Naive thymus-derived CD8-positive, alpha-beta T cell (primary cell): ENCODE measurements at places on chromosomes 13 and 19. TPM values are rescaled to one million over a fixed set of nuclear protein-coding genes. Genes with fewer than 3 reads are reported as not detected.

Gene C19orf25
- total RNA-seq = 58.3 TPM

Gene LRRC63
- total RNA-seq = 0.62 TPM

DNA sequence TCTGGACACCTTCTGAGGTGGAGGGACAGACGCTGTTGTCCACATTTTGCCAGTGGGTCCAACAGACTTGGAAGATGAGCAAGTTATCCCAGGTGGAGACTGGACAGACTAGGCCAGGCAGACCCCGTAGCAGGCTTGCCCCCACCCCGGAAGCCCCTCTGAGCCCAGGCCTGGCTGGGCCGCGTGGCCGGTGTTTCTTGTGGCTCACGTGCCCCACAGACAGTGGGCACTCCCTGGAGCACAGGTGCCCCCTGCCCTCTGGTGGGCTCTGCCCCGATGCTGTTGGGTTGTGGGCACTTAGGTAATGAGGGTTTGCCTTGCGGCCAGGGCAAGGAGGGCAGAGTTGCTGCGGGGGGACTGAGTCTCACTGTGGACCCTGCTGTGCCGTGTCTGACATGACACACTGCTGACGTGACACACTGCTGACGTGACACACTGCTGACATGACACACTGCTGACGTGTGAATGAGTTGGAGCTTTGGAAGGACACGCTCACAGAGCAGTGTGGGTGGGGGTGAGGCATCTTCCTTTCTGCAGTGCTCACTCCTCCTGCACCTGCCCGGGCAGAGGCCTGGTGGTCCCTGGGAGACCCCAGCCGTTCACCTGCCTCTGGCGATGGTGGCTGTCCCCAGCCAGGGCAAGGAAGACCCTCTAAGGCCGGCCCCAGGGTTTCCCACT is 25.1 kb downstream of the DOT1L start:
- no peak for DNase-seq

Gene FGF22
- total RNA-seq = 2.4 TPM

Gene ZIM2
- total RNA-seq = not detected

DNA sequence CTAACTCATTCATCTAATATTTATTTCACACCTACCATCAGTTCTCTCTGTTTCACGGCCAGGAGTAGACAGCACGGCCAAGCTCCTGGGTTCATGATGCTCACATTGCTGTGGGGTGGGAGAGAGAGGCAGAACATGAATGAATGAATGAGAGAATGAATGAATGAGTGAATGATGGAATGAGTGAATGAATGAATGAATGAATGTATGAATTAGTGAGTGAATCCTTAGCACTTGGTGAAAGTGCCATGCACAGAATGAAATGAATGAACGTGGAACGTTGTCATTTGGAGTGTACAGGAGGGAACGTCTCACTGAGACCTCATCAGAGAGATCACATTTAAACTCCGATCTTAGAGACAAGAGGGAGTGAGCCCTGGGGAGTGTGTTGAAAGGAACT is 11.9 kb upstream of the KIR2DL4 start:
- no peak for DNase-seq

GRCh38 chr19:56476651-56477428 is at the start of gene ZNF667:
Gene ZNF667 (minus strand): TSS chr19:56477345. CDS start chr19:56462370, 14,975 bp downstream.
- peak; percentile 77 for DNase-seq

DNA sequence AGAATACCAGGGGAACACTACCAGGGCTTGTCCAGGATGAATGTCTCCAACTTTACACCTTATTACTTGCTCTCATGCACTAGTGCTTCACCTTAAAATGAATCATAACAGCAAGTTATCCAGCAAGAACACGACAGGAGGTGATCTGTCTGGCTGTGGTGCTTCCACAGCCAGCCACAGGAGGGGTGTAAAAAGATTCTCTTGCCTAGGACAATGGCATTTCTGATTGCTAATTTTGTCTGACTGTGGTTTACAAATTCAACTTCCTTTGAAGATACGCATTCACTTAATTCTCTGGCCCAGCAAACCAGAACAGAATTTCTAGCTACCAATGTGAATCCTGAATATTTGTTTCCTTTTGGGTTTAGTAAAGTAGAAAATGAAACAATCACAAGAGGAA is 23.1 kb upstream of the COG3 start:
- no peak for DNase-seq

Gene ERICH4
- total RNA-seq = not detected

- DNase-seq = no peak
Measured at GRCh38 chr19:48815870-48816501, 5.2 kb upstream of the BCAT2 start.

Gene PLEKHF1
- total RNA-seq = 19.8 TPM

Gene LYPD5
- 0.69 TPM for total RNA-seq

DNA sequence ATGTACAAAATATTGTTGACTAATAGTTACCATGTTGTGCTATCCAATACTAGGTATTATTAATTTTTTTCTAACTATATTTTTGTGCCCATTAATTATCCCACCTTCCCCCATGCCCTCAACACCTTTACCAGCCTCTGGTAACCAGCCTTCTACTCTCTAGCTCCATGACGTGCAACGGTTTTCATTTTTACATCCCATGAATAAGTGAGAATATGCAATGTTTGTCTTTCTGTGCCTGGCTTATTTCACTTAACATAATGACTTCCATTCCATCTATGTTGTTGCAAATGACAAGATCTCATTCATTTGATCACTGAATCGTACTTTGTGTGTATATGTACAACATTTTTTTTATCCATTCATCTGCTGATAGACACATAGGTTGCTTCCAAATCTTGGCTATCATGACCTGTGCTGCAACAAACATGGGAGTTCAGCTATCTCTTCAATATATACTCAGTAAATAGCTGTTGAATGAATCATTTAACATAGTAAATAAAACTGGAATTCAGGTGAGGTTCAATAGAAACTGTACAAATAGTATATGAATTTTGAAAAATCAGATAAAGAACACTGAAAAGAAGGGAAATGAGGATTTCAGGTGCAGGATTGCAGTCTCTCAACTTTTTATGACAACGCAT is 509.0 kb upstream of the MIR17HG start:
- DNase-seq = no peak

- DNase-seq = peak; percentile 19
Measured at GRCh38 chr19:39195755-39196154, 1.0 kb upstream of the NCCRP1 start.

GRCh38 chr19:30428844-30429243 is 56.7 kb downstream of the ZNF536 start:
- DNase-seq = no peak

Gene LMTK3
- 21.5 TPM for total RNA-seq

Gene RUBCNL
- 10.6 TPM for total RNA-seq

Gene TEX29
- 0.99 TPM for total RNA-seq

DNA sequence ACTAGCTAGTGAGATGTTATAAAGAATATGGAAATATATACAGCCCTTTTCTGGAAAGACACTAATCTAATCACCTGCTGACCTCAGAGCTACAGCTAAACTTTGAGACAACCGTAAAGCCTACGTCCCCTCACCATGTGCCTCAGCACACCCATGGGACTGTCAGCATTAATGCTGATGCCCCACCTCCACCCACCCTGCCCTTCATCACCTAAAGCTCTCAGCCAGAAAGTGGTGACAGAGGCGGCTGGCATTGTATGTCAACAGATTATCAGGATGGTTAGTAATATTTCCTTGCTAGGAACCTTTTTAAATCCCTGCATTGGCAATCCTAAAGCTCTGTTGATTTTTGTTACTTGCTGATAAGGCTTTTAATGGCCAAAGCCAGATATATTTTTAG is 1177.9 kb downstream of the DIAPH3 start:
- DNase-seq = no peak

Gene RPS5
- total RNA-seq = 1,656 TPM

DNA sequence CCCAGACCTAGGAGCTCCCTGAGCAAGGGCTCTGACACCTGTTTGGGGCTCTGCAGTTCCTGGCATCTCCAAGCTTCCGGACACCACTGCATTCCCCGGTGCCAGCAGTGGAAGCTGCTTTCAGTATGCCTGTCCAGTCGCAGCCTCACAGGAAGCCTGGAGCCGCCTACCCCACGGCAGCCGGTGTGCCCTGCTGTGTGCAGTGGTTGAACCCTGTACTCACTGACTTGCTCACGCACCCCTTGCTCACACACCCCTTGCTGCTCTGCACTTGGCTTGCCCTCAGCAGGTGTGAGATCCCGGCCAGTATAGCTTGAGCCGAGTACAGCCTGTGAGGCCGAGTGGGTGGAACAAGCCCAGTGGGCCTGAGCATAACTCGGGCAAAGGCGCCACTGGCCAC is 70.3 kb downstream of the PIBF1 start:
- no peak for DNase-seq

Gene KLK5
- total RNA-seq = not detected

DNA sequence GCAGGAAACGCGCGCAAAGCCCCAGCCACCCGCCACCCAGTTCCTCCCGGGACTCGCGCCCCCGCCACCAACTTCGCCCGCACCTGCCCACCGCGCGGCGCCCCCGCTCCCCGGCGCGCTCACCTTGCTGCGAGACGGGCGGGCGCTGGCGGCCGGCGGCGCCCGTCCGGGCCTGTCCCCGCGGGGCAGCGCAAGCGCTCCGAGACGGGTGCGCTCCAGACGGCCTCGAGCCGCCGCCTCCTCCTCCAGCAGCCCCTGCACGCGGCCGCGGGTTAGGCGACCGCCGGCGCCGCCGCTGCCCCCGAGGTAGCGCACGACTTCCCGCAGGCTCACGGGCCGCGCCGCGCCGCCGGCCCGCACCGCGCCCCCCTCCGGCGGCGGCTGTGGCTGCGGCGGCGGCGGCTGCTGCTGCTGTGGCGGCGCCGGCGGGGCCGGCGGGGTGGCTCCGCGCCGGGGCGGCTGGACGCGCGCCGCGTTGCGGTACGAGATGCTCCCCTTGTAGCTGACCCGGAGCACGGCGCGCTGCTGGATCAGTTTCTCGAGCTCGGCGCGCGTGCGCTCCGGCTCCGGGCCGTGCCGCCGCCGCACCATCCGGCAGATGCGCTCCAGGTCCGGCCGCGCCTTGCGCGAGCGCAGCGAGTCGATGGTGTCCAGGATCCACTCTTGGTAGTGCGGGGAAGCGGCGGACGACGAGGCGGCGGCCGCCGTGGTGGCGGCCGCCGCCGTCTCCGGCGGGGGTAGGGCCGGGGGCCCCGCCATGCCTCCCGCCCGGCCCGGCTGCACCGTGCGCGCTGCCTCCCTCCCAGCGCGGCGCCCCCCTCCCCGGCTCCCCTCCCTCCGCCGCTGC is 666 bp downstream of the SAMD1 start:
- peak; percentile 40 for DNase-seq

GRCh38 chr13:35920816-35921215 is 210.4 kb downstream of the DCLK1 start:
- no peak for DNase-seq

Gene CGB3
- total RNA-seq = not detected

Gene RFX2
- total RNA-seq = 5.6 TPM

GRCh38 chr19:10699650-10700335 is 1.4 kb upstream of the QTRT1 start:
- peak; percentile 63 for DNase-seq

Gene ZNF583
- total RNA-seq = 12.1 TPM

Gene SELENOV
- not detected for total RNA-seq

Gene ADGRE3
- not detected for total RNA-seq

- no peak for DNase-seq
Measured at GRCh38 chr13:41675306-41675705, 218.0 kb downstream of the RGCC start.
